ENCODE measurements at places on chromosomes 16 and 17. TPM values are rescaled to one million over a fixed set of nuclear protein-coding genes. Genes with fewer than 3 reads are reported as not detected.

The OTOA gene
- total RNA-seq: not detected

DNA sequence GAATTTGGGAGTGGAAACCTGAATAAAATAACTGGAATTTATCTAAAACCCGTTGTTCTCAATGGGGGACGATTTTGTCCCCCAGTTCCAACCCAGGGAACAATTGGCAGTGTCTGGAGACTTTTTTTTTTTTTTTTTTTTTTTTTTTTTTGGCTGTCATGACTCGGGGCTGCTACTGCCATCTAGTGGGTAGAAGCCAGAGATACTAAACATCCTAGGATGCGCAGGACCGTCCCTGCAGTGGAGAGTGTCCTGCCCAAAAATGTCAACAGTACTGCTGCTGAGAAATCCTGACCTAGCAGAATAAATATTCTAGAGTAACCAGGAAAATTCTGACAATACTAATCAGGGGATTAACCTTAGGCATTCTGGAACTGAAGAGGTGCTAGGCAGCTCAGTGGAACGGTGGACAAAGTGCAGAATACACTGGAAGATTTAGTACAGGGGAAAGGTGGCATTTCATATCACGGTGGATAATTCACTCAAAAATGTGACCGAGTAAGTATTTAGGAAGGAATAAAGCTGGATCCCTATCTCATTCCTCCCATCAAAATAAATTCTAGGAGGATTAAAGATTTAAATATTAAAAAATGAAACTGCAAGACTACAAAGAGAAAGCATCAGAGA, 107.6 kb downstream of the SPECC1 start:
- DNase-seq: no peak

The MYCBPAP gene
- total RNA-seq: 0.81 TPM

GRCh38 chr16:65323655-65324237, 201.9 kb upstream of the CDH11 start:
- DNase-seq: no peak

DNA sequence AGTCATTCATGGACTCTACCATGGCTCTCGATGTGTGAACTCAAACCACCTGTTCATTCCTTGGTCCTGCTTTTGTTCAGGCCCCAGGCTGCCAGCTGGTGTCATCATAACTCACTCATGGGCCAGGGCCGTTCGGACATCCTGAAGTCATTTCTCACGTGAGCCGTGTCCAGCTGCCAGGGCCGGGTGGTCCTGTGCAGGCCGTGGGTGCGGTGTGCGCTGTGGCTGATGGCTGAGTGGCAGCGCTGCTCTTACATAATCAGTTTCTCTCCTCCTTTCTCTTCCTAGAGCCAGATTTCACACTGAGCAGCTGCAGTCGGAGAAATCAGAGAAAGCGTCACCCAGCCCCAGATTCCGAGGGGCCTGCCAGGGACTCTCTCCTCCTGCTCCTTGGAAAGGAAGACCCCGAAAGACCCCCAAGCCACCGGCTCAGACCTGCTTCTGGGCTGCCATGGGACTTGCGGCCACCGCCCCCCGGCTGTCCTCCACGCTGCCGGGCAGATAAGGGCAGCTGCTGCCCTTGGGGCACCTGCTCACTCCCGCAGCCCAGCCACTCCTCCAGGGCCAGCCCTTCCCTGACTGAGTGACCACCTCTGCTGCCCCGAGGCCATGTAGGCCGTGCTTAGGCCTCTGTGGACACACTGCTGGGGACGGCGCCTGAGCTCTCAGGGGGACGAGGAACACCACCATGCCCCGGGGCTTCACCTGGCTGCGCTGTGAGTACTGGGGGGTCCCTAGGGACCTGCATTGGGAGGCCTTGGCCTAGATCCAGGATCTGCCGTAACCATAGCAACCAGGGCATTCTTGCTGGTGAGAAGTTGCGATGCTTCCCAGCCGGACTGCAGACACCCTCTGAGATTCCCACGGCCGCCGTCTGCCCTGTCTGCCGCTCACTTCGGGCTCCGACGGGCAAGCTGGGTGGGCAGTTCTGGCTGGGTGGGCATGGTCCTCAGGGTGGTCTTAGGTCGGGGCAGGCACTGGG, at the start of gene IL34:
Gene IL34, plus strand, starts transcription at position 300 of the 982 bp plus-strand sequence. Its CDS starts 389 bp downstream, at position 689.
- DNase-seq: no peak

DNA sequence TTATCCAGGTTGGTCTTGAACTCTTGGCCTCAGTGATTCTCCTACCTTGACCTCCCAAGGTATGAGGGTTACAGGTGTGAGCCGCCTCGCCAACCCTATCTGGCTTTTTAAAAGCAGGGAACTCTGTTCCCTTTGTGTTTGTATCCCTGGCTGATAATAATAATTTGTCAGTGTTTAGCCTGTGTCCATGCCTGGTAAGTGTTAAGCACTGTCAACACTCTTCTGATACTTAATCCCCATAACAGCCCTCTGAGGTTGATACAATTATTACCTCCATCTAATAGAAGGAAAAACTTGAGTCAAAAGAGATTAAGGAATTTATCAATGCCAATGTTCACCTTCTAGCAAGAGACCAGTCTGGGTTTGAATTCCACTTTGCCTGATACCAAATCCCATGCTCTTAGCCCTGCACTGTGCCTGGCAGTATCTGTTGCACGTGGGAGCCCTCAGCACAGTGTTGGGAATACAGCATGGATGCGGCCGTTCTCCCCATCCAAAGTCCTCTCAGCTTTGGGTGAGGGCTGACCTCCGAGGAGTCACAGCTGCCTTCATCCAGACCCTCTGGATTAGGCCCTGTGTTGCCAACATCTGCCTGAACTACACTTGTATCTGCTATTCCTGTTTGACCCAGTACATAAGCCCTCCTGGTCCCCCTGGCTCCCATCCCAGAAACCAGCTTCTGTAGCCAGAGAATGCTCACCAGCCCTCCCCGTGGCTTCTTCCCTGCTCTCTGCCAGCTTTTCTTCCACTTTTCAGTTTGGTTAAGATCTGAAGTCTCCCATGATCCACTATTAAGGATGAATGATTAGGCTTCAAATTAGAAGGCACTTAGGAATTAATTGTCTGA, 335.6 kb upstream of the ASIC2 start:
- no peak for DNase-seq

DNA sequence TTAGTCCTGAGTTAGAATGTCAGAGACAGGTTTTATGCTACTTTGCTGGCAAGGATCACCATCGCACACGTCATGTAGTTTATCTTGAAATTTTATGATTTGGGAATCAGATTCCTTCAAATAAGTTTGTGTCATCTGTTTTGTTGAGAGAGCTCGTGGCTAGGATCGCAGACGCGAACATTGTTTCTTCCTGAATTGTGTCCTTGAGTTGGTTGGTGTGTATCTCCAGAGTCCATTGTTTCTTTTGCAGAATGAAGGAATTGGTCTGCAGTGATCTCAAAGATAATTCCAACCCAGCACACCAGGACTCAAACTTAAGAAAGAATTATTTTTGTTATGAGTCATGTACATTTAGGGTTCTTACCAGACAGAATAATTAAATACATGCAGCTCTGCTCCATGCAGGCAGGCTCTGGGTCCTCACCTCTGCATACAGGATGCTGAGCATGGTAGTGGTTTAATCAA, 51.6 kb downstream of the PRKCA start:
- no peak for DNase-seq

DNA sequence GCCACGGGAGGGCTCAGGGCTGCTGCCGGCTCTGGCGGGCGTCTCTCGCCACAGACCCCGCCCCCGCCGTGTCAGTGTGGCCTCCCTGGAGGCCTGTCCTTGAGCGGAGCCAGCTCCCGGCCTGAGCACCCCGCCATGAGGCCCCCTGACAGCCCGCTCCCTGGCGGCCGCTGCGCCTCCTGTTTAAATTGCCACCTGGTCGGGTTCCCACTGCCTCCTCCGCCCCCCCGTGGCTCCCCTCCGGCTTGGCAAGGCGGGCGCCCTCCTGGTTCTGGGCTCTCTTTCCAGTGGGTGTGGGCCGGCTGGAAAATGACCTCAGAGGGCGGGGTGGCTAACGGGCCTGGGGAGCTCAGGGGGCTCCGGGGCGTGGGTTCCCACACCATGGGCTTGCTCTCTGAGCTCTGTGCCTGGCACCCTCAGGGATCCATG, 42.1 kb upstream of the SSTR5 start:
- no peak for DNase-seq

The G6PC1 gene
- total RNA-seq: not detected

The DLX3 gene
- not detected for total RNA-seq

- DNase-seq: no peak
Observed at GRCh38 chr17:35906191-35906925, 24.2 kb downstream of the RDM1 start.

Measured in Right ventricle myocardium inferior (tissue), 1 donor.